ENCODE measurements at places on chromosomes 3 and 15. TPM values are rescaled to one million over a fixed set of nuclear protein-coding genes. Genes with fewer than 3 reads are reported as not detected.

TP63 gene
- not detected for total RNA-seq

DNA sequence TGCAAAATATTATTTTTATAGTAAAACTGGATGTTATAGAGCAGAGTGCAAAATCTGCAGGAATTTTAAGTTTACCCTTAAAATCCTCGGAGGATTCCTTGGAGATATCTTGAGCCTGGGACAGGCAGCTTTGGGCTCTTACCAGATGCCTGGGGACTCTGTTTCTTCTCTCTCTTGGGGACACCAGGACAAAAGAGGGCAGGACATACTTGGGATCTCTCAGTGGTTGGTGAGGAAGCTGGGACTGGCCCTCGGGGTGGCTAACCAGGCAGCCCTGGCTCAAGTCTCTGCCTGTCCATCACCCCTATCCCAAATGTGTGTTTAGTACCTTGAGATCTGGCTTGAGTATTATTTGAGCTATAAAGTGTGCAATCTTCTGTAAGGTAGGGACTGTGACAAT lies 38.6 kb downstream of the TKT start:
- no peak for DNase-seq

H1-8 gene
- not detected for total RNA-seq

- no peak for DNase-seq
Observed at GRCh38 chr3:147298511-147298982, 107.8 kb downstream of the ZIC4 start.

GRCh38 chr3:40677321-40677720 lies 152.6 kb downstream of the ZNF621 start:
- no peak for DNase-seq

GRCh38 chr15:29122506-29122905 lies 147.1 kb downstream of the NSMCE3 start:
- DNase-seq, result peak; percentile 31

All from pancreas (tissue), 10 donors.